ENCODE measurements at places on chromosomes 13 and 19.

DNA sequence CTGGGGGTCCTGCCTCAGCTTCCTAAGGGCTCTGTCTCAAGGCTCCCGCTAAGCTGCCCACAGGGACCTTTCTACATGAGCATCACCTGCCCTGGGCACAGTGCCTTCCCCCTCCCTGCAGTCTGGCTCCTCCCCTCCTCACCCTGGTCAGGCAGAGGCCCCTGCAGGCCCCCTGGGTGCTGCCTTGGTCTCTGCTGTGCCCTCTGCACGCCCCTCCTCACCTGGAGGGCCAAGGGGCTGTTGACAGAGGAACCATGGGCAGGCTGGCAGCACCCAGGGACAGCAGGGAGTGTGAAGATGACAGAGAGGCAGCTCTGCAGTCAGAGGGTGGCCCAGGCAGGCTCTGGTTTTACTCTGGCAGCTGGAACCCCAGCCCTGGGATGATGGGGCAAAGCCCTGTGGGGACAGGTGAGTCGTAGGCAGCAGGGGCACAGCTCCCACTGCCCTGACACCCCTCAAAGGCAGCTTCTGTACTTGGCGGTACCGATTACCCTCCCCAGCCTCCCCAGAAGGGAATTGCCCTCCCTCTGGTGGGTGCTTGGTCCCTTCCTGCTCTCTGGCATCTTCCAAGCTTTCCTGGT is 43.1 kb downstream of the SUGP2 start:
- DNase-seq, result no peak

DNA sequence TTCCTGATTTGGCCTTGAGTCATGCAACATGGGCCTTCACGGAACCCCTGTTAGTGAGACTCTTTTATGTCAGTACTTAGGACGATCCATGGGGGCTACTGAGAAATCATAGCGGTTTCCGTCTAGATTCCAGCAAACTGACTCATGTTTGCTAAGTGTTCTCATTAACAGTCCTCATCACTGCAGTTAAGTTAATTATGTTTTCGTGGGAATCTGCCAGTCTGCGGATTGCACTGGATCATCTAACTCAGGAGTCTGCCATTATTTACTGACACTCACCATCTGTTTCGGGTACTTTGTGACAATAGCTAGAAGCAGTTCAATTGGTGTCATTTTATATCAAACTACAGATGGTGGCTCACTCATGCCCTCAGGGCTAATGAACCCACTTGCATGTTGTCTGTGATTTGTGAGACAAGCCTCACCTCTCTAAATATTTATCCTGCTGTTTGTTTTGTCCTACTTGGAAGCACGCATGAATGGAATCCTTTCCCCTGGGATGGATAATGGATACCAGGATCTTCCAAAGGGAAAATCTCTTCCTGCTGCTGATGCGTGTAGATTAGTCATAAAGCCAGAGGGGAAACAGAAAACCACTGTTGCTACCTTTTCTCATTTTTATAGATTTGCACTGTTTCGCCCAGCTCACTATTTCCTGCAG is 61.8 kb downstream of the RAB20 start:
- DNase-seq, result peak; percentile 88

- DNase-seq, result no peak
Measured at GRCh38 chr19:49472936-49473335, 1.1 kb upstream of the FLT3LG start.

DNA sequence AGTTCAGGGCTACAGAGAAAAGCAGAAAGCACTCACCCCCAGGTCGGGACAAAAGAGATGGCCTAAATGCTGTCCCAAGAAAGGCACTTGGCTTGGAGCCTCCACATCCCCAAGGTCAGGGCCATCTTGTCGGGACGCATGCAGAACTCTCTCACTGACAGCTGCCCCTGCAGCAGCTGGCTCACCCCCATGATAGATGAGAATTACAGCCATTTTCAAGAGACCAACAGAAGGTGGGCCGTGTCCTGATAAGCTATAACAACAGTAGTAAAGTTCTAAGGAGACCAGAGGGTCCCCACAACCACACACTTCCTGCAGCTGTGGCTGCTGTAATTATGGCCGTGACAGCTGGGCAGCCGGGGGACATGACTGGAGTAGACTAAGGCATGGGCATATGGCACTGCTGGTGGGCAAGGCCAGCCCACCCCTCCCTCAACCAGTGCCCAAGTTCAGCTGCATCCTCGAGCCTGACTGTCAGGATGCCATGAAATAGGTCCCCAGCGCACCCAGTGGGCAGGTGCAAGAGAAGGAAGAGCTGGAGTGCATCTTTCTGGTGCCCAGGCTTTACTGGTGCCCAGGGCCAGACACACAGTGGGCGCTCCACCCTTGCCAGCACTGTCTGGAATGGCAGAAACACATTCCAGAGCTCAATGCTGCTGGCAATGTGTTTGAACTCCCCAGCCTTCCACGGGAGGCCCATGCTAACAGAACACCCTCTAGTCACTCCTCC is 436.7 kb upstream of the ZNF507 start:
- no peak for DNase-seq

- DNase-seq, result no peak
Measured at GRCh38 chr13:113996912-113997745, 23.3 kb upstream of the C13orf46 start.

Measured in Daoy (cell line).